Activated T-cell treated with anti-CD3 and anti-CD28 coated beads for 24 hours (primary cell): ENCODE measurements at places on chromosomes 13 and 19.

DNA sequence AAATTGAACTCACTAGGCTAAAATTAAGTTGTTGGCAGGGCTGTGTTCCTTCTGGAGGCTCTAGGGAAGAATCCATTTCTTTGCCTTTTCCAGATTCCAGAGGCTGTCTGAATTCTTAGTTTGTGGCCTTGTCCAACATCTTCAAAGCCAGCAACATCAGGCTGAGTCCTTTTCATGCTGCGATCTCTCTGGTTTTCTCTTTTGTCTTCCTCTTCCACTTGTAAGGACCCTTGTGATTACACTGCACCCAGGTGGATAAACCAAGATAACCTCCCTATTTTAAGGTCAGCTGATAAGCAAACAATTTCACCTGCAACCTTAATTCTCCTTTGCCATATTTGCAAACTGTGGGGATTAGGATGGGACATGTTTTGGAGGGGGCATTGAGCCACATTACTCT, 11.5 kb downstream of the UTP14C start:
- no peak for DNase-seq

- DNase-seq, result no peak
These were observed 10.6 kb upstream of the ZNF460 start for GRCh38 chr19:57269515-57270250.

GRCh38 chr13:112850273-112850672, 118.7 kb upstream of the MCF2L start:
- no peak for DNase-seq

- no peak for DNase-seq
These were observed 125.3 kb downstream of the TSHZ3 start for GRCh38 chr19:31223740-31224534.

- no peak for DNase-seq
These were observed 19.8 kb downstream of the ADPRHL1 start for GRCh38 chr13:113433391-113433916.

- peak; percentile 92 for DNase-seq
These were observed 7.4 kb downstream of the FGF14 start for GRCh38 chr13:102394158-102395053.

DNA sequence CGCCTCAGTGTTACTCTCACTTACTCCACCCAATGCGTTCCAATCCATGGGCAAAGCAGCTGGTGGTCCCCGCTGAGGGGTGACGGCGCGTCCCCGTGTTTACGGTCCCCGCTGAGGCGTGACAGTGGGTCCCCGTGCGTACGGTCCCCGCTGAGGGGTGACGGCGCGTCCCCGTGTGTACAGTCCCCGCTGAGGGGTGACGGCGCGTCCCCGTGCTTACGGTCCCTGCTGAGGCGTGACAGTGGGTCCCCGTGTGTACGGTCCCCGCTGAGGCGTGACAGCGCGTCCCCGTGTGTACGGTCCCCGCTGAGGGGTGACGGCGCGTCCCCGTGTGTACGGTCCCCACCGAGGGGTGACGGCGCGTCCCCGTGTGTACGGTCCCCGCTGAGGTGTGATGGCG, 19.5 kb downstream of the CFAP97D2 start:
- no peak for DNase-seq

DNA sequence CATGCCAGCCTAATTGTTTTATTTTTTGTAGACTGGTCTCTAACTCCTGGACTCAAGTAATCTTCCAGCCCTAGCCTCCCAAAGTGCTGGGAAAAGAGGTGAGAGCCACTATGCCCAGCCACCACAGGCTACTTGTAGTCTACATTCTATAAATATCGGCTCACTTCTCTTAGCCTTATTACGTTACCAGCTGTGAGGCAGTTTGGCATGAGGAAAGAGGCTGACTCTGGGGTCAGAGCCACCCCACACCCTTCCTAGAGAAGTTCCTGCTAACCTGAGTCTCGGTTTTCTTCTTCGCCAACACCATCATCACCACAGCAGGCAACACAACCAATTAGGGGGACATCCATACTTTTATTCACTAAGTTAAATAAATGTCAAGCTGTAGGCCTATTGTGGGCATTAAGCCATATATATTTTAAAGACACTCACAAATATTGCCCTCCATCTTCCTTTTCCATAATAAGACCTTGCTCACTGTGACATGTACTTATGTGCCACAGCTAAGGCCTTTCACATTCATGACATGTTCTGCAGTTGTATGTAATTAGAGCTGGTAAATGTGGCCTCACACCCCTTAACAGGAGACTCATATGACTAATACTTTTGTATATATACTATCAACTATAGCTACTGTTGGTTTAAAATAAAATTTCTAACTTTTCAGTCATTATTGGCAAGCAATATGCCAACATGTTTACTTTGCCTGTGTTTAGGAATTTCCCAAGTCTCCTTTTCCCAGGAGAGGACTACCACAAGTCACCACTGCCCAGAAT, 5.7 kb downstream of the SLC25A30 start:
- DNase-seq, result no peak

DNA sequence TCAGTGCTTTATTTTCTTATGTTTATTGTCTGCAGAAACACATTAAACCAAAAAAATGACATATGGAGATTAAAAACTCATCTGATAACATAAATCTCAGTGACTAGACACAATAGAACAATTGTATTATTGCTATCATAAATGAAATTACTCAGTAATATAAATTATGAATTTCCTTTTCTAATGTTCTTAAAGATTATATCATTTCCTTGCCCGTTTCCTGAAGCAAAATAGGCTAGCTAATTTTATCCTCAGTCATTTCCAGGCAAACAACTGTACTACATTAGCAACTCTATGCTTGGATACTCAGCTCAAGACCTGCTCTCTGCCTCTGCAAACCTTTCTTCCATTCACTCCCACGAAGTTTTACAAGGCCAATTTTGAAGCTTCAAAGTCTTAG, 61.2 kb downstream of the RFC3 start:
- no peak for DNase-seq

DNA sequence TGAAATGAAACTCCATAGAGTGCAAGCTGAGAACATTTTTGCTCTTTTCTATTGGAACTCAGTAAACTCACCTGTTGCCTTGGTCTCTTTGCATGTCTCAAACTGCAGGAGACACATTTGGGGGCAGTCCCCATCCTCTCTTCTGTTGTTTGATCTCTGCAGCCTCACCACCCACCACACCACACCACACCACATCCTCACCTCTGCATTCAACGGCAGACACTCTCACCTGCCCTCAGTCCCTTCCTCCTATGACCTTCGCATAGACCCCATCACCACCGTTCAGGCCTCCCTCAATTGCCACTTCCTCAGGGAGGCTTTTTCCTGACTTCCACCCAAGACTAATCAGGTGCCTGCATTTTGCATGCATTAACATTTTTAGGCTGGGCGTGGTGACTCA, 14.4 kb upstream of the TPM4 start:
- DNase-seq, result no peak

GRCh38 chr13:91664039-91664438, 265.6 kb downstream of the GPC5 start:
- DNase-seq, result no peak

- peak; percentile 4 for DNase-seq
These were observed at the start of gene FARP1 for GRCh38 chr13:98142380-98143156. Gene FARP1 (plus strand): TSS chr13:98143094. CDS start chr13:98213243, 70,149 bp downstream.

GRCh38 chr13:92136449-92137155, 738.2 kb downstream of the GPC5 start:
- DNase-seq, result no peak

GRCh38 chr13:71864986-71865873, 1.8 kb downstream of the DACH1 start:
- DNase-seq, result no peak

- no peak for DNase-seq
These were observed 3.6 kb downstream of the MICOS13 start for GRCh38 chr19:5676772-5677105.

GRCh38 chr13:75704194-75704926, 68.2 kb downstream of the LMO7 start:
- no peak for DNase-seq

DNA sequence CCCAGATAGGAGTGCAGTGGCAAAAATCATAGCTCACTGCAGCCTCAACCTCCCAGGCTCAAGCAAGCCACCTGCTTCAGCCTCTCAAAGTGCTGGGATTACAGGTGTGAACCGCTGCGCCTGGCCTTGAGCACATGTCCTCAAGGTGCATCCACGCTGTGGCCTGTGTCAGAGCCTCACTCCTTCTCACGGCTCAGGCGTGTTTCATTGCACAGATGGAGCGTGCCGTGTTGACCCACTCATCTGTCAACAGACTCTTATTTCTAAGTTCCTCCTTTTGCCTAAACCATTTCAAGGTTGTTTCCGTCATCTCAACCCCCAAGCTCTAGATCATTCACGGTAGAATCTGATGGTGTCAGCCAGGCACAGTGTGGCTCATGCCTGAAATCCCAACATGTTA, 28.2 kb downstream of the ATP8B3 start:
- no peak for DNase-seq

DNA sequence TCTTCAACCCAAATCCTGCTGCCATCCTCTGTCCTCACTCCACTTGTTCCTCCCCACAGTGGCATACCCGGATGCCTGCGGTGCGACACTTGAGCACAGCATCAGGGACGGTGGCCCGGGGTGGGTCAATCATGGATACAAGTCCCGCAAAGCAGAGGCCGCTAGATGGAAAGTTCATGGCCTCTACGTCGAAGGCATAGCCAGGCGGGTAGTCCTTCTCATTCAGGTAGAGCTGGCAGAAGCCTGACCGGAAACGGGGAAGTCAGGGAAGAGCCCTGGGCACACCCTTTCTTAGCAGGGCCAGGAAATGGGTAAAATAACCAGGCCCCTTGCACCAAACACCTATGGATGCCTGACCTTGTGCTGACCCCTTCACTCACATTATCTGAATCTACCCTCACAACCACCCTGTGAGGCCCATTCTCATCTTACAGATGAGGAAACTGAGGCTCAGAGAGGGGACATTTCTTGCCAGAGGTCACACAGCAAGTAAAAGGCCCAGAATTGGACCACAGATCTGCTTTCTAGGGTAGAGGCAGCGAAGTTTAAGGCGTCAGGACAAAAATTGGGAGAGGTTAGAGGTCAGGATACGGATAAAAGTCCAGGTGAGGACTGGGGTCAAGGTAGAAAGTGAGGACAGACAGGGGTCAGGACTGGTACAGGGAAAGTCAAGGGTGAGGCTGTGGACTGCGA, 6.5 kb downstream of the ATP4A start:
- no peak for DNase-seq

DNA sequence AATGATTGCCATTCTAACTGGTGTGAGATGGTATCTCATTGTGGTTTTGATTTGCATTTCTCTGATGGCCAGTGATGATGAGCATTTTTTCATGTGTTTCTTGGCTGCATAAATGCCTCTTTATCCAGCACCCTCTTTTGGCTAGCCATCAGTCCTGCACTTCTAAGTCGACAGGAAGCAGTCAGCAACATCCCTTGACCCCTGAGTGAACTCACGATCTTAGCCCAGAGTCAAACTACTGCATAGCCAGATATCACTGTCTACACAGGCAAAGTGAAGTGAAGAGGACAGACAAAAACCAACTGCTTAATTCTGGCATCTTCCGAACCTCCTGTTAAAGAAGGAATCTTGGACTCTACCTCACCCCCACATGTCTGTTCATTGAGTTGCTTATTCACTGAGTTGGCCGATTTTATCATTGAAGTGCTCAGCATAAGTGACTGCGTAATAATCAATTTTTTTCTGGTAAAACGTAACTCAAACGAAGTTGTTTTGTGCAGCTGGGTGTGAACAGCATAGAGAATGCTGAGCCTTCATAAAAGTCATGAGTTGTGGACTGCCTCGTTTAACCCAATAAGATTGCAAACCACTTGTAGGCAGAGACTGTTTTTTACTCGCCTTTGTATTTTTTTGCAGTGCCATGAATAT, 304.2 kb downstream of the COG6 start:
- DNase-seq, result no peak

- DNase-seq, result no peak
These were observed 83.4 kb downstream of the SOX1 start for GRCh38 chr13:112150352-112150751.

DNA sequence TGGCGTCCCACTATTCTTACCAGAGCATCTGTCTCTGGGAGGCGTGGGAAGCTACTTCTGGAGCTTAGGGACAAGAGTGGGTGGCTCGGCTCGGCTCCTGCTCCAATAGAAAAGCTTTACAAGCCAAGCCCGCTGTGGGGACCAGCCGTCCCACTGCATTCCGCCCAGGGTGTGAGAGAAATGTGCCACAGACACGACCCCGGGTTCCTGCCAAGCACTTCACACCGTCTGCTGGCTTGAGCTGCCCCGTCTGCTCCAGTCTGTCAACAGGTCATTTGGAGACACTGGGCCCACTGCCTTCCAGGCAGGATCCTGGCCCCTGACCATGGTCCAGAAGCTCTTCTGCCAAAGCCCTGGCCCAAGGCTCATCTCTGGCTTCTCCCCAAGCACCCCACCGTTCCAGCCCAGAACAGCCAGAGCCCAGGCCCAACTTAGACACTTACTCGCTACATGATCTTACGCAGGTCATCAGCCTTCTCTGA, 6.5 kb upstream of the FKRP start:
- no peak for DNase-seq
